GOT3 (cell line): ENCODE measurements at places on chromosomes 13 and 19.

DNA sequence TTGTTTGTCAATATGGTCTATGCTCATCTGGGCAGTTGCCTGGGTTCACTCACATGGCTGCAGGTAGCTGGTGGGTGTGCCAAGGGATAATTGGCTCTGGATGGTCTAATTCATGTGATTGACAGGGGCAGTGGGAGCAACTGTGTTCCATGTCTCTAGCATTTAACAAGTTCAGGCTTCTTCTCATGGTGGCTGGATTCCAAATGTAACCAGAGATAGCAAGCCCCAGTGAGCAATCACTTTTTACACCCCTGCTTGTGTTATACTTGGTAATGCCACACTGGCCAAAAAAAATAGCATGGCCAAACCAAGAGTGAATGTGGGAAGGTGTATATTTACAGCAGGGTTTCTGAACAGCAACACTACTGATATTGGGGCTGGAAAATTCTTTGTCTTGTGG lies 89.6 kb upstream of the TNFSF11 start:
- no peak for DNase-seq

- no peak for DNase-seq
Observed at GRCh38 chr19:31770223-31770622, 421.0 kb upstream of the TSHZ3 start.

DNA sequence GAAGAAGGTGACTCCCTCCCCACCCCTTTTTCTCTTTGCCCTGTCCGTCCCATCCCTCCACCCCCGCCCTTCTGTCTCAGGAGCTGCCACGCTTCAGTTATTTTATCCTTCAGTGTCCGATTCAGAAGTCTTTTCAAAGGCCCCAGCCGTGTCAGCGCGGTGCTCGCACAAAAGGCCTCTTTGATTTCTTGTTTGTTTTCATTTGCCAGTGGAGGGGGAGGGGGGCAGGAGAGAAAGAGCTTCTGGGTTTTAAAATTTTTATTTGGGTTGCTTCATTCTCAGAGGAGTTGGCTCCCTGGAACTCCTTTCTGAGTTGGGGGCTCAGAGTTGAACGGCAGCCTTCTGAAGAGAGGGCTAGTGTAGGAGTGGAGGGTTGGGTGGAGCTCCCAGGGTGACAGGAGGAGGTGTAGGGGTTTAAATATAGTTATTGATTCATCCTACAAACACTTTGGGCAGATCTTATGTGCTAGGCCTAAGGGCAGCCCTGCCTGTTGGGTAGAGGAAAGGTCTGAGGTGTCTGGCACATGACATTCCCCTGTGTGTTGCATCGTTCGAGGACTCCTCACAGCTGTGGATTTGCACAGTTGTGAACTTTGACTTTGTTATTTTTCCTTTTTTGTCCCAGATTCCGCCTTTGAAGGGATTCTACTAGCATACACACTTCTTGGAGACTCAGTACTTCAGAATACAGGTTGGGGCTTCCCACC lies 36.8 kb downstream of the NFIX start:
- no peak for DNase-seq

DNA sequence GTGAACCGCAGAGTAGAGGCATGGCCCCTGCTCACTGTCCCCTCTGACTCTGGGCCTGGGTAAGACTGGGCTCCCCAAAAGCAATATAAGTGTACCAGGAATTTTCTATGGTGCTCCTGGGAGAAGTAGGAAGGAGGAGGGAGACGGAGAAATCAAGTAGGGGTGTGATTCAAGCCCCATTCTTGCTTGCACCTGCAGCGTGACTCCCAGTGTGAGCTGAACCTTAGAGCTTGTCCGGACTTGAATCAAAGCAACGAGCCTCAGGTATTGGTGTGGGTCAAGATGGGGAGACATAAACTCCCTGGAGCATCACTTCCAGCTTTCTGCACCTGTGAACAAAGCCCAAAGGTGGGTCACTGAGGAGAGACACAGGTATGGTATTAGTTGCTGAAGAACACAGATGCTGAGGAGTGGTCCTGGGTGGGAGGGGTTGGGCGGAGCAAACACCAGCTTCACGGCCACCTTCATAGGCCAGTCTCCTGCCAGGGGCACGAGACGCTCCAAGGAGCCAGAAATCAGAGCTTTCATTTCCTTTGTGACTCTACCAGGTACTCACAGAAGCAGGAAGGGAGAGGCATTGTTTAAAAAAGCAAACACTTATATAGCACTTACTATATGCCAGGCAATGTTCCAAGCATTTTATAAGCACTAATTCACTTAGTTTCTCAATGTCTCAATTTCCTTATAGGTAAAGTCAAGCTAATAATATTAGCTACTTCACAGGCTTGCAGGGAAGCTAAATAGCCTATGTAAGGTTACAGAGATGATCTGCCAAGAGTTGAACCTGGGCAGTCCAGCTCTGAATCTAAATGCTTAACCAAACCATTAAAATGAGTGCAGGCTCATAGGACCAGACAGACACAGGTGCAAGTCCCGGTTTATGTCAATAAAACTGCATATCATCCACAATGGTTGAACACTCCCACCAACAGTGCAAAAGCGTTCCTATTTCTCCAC lies 775.3 kb downstream of the UQCRFS1 start:
- DNase-seq: no peak

GRCh38 chr13:63457186-63457585 lies 2041.5 kb upstream of the PCDH20 start:
- DNase-seq: no peak

- no peak for DNase-seq
Observed at GRCh38 chr19:1551068-1552040, 16.8 kb downstream of the MEX3D start.

DNA sequence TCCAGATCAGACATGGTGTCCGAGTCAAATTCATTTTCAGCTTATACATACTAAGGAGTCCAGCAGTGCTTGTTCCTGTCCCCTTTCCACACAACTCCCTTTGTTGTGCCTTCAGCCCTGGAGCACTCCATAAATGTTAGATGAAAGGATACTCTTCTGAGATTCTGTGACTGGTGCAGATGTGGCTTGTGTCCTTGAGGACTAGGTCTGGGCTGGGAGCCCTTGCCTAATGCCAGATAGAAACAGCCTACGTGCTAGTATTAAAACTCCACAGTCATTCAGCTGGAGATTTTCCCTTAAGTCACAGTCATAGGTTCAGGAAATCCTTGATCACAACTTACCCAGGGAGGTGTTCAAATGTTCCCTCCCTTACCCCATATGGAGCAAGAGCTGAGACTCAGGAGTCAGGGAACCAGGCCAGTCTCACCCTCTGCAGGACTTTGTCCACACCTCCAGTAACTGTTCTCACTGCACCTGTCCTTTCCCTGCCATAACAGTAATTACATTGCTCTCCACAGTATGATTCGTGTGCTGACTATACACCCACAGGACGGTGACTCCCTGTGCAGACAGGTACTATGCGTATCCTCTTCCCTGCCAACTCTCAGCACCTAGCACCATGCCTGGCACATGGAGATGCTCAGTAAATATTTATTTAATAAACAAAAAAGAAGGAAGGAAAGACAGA lies 15.5 kb upstream of the SERPINE3 start:
- DNase-seq: no peak
